ENCODE measurements at places on chromosomes 3 and 15.

DNA sequence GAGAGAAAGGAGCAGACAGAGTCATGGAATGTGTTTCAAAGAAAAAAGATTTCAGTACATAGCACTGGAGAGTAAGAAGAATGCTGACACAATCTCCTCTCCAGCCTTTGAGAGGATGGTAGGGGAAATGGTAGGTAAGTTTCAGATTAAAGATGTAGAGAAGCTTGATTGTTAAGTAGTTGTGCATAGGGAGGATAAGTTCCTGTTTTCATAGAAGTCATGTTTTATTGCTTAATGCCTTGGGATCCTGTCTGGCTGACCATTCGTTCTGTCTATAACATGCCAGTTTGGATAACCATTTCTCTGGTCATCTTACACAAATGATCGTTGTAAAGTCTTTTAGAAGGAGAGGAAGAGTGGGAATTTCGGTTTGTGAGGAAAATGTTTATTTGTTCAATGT is 95.7 kb upstream of the IGSF10 start:
- DNase-seq = no peak

- DNase-seq = no peak
These were observed 11.6 kb downstream of the LINGO1 start for GRCh38 chr15:77620960-77621647.

GRCh38 chr3:123657568-123657967 is 72.7 kb upstream of the HACD2 start:
- DNase-seq = no peak

DNA sequence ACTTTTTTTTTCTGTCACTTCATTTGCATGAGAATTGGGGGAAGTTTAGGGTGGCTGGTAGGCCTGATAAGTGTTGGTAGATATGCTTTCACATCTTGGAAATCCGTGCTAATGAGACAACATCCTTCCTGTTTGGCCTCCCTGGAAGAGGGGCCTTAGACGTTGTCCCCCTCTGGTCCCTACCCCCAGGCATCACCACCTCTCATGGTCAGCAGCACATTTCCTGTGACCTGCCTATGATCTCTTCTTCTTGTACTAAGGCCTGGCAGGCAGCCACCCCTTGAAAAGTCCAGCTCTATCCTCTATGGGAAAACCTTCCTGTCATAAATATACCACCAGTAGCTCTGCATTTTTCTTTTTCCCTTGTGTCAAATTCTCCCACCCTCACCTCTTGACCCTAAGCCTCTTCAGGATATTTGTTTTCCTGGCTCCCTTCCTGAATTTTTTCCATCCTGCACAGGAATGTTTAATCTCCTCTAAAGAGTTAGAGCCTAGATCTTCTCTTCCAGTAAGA is 107.8 kb downstream of the SNRK start:
- DNase-seq = no peak

GRCh38 chr15:66614951-66615760 is 49.4 kb upstream of the LCTL start:
- DNase-seq = no peak
